ENCODE measurements at places on chromosomes 2 and 18.

- DNase-seq = no peak
These were observed 206.5 kb downstream of the PRKCE start for GRCh38 chr2:45857867-45858520.

GRCh38 chr18:59140302-59140885 lies 710 bp downstream of the SEC11C start:
- DNase-seq = no peak

GRCh38 chr2:237818066-237818473 lies 19.5 kb downstream of the RBM44 start:
- DNase-seq = no peak

GRCh38 chr2:99336804-99337112 lies 431 bp upstream of the EIF5B start:
- no peak for DNase-seq

DNA sequence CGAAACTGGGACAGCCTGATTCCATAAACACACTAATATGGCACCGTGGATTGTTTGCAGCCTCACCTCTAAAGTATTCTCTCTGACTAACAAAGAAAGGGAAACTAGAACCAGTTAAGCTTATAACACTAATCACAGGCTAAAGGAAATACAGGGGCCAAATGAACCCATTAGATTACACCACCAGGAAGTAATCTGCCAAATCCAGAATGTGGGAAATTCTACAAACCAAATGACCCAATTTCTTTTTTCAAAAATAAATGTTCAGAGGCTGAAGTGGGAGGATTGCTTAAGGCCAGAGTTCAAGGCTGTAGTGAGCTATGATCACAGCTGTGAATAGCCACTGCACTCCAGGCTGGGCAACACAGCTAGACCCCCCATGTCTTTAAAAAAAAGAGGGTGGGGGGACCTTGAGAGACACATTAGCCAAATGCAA lies 1.5 kb upstream of the MPPE1 start:
- no peak for DNase-seq

DNA sequence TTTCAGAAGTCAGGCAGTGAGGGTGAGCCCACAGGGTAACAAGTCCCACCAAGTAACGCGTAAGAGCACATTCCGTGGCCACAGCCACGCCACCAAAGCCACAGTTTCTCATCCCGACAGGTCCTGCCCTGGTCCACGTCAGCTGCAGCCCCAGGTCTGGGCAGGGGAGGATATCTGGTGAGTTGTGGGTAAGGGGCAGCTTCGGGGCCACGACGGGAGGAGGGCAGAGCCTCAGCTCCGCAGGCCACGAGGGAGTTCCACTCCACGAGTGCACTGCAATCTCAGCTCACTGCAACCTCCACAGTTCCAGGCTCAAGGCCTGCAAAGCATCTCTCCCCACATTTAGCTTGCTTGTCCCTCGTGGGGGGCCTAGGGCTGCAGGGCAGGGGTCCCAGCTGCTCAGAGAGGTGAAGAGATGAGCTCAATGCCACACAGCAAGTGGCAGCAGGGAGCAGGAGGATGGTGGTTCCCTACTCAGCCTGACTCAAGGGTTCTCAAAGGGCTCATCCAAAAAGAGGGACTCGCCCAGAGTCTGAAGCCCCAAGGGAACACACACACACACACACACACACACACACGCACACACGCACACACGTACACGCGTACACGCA lies 12.5 kb downstream of the SNORC start:
- DNase-seq = no peak

DNA sequence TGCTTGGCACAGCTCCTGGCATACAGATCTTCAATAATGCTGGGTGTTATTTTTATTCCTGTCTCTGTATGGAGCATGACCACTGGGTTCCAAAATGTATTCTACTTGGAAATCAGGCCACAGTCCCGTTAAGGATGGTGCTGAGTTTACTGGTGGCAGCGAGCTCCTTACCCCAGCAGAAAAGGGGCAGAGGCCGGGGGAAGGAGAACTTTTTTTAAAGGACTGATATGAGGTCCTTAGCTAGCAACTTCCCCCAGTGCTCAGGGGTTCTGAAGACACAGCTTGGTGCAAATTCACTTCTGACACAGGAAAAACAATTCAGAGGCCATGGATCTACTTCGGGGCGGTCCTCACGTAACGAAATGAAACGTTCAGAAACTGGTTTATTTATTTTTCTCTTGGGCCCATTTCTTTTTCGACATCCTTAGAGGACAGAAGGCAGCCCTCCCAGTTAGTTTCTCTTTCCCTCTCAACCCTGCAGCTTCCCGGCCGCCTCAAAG lies 872 bp downstream of the RDH14 start:
- peak; percentile 31 for DNase-seq

All from NCI-H1694 treated with DMSO at 0.1 percent for 48 hours (cell line).